ENCODE measurements at places on chromosomes 13 and 19. TPM values are rescaled to one million over a fixed set of nuclear protein-coding genes. Genes with fewer than 3 reads are reported as not detected.

GRCh38 chr13:111645198-111645597, 324.8 kb downstream of the TEX29 start:
- no peaks in the 10 kb centered on the region for H3K4me1 ChIP-seq
- H3K36me3 ChIP-seq, result no peaks in the 10 kb centered on the region
- H3K4me3 ChIP-seq, result no peak overlapping the region
- no peak for DNase-seq

GRCh38 chr19:13827656-13828055, 32.4 kb downstream of the ZSWIM4 start:
- DNase-seq, result no peak
- no peak overlapping the region for H3K27ac ChIP-seq
- no peaks in the 10 kb centered on the region for H3K27me3 ChIP-seq
- H3K36me3 ChIP-seq, result no peaks in the 10 kb centered on the region

- no peak overlapping the region for H3K4me3 ChIP-seq
- no peaks in the 10 kb centered on the region for H3K27me3 ChIP-seq
- H3K36me3 ChIP-seq, result no peaks in the 10 kb centered on the region
- no peaks in the 10 kb centered on the region for H3K4me1 ChIP-seq
Observed at GRCh38 chr13:106455777-106456176, 79.7 kb downstream of the EFNB2 start.

Gene CYP2A7
- total RNA-seq, result not detected

GRCh38 chr19:18477042-18477779, 39.3 kb upstream of the ISYNA1 start:
- H3K4me1 ChIP-seq, result peaks cover 36% of the 10 kb centered on the region
- no peaks in the 10 kb centered on the region for H3K36me3 ChIP-seq
- no peak overlapping the region for H3K27ac ChIP-seq
- no peak overlapping the region for H3K4me3 ChIP-seq
- no peaks in the 10 kb centered on the region for H3K27me3 ChIP-seq

- H3K27ac ChIP-seq, result no peak overlapping the region
- no peak overlapping the region for H3K4me3 ChIP-seq
- H3K36me3 ChIP-seq, result no peaks in the 10 kb centered on the region
- peaks cover 6% of the 10 kb centered on the region for H3K4me1 ChIP-seq
Observed at GRCh38 chr13:99436686-99437416, 64.4 kb upstream of the TM9SF2 start.

Data from testis (tissue), 5 donors.